ENCODE measurements at places on chromosomes 7 and 10.

DNA sequence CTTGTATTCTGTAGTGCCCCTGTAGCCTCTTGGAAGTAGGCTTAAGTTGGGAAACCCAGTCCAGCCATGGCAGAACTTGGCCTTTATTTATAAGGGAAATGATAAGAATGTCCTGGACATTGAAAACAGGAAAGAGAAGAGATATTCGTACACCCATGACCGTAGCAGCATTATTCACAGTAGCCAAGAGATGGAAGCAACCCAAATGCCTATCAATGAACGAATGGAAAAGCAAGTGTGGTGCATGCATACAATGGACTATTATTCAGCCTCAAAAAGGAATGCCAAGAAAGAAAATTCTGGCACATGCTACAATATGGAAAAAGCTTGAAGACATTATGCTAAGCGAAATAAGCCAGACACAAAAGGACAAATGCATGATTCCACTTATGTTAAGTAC lies 315.3 kb downstream of the CXCL12 start:
- no peak for DNase-seq

DNA sequence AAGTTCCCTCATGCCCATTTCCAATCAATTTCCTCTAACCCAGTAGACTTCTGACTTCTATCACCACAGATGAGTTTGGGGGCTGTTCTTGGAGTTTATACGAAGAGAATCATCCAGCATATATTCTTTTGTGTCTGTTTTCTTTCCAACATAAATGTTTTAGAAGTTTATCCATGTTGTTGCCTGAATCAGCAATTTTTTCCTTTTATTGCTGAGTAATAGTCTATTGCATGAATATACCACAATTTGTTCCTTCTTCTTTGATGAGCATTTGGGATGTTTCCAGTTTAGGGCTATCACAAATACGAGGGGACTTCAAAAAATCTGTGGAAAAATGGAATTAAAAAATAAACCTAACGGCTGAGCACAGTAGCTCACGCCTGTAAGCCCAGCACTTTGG lies 26.2 kb downstream of the COPG2 start:
- DNase-seq = no peak

- no peak for DNase-seq
Measured at GRCh38 chr7:112790586-112791003, 402 bp upstream of the TMEM168 start.

DNA sequence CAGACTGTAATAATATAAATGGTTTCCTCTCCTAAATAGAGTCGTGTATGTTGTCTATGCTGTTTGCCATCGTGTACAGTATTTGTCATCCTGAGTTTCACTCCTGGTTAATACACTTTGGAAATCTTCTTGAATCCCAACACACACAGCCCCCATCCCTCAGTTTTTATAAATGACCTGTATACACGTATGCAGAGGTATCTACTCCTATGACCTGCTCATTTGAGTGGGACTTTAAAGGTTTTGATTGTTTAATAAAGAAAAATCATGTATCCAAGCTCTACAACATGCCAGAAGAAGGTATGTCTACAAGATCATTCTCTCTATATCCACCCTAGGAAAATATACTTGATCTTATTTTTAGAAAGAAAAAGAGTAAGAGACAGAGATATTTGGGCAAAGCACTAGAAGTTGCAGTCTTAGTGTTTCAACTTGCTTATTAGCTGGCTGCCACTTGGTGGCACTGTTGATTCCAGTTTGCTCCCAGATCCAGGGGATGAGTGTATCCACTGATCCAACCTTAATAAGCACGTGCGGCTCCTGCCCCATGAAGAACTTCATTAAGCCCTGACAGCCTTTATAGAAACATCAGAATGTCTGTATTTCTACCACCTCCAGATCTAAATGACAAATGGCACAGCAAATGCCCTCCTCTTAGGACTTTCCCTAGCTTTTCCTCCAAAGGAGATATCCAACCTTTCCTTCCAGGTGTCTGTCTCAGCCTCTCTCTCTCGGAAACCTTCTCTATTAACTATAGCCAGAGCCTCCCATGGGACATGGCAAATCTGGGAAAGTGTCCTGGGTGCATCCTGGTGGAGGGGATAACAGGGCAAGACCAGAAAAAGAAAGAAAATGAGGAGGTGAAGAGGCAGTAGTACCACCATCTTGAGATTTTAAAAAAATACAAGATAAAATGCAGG lies 181.6 kb upstream of the NEBL start:
- DNase-seq = peak; percentile 73

- DNase-seq = no peak
Measured at GRCh38 chr10:121058082-121058481, 206.9 kb downstream of the WDR11 start.

GRCh38 chr10:70771311-70772194 lies 13.6 kb downstream of the TBATA start:
- peak; percentile 3 for DNase-seq

DNA sequence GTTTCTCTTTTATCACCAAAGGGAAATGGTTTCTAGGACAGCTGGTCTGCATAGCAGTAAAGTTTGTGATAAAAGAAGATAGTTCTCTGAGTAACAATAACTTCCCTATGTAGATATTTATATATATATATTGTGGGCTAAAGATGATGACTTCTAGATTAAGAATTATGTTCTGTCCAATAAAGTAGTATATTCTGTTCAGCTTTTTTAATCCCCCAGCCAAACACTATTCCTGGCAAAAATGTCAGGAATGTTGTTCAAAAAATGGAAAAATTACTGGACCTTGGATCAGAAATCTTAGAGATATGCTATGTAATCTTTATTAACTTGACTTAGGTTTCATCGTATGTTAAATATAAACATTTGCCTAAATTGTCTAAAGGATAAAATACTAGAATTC lies 136.3 kb upstream of the GNAI1 start:
- no peak for DNase-seq

DNA sequence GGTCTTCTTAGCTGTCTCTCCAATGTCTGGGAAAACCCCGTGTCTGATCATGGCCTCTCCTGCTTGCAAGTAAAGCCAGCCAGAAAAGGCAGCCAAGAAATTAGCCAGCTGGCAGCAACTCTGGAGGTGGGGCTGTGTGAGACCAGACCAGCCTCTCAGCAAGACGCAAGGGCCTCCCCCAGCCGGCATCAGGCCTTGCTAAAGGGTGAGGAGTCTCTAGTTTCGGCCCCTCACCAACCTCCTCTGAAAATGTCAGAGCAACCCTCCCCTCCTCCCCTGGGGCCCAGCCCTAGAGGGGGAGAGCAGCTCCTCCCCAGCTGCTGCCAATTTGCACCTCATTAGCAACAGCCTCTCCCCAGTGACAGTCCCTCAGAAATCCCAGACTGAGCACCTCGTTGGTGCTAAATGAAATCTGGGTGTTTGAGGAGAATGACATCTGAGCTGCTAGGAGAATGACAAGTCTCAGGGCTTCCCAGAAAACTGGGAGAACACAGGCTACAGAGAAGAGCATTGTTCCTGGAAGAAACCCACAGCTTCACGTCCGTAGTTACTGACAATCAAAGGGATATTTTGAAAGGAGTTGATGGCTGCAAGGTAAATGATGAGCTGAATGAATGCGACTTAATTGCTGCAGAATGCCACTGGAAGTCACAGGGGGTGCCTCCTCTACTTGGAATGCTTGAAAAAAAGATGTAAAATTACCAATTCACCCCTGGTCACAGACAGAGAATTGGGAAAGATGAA lies 25.9 kb downstream of the DGKI start:
- peak; percentile 62 for DNase-seq

- no peak for DNase-seq
Measured at GRCh38 chr10:86613905-86614304, 40.4 kb upstream of the OPN4 start.

DNA sequence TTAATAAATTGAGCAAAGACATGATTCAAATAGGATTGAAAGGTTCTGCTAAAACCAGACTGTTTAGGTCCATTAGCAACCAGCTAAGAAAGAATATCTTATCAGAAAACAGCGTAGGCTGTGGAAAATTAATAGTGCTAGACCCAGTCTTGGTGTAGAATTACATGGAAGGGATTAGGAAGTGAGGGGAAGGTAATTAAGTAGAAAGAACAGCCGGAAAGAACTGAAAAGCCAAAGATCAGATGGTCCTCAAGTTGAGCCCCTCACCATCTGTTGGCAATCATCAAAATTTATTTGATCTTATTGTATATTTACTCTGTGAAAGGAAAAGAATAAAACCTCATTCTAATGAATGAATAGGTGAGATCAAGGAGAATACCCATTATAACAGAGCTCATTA lies 50.1 kb downstream of the COL1A2 start:
- DNase-seq = peak; percentile 43

DNA sequence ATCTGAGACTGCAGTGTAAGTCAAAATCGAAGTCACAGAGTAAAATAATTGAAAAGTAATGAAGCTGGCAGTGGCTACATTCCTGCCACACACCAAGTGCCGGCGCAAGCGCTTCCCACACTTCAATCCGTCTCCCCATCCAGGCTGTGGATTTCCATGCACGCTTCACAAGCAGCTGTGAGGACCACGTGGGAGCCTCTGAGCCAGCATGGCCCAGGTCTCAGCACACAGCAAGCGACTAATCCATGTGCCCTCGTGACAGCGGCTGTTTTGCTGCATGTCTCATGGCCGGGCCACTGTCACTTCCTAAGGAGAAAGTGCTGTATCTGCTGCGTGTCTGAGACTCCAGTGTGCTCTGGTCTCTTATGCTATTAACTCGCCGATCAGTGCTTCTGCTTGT lies 566.9 kb downstream of the DNAJB6 start:
- DNase-seq = no peak

- DNase-seq = no peak
Measured at GRCh38 chr10:73843261-73843660, 31.1 kb downstream of the CAMK2G start.

DNA sequence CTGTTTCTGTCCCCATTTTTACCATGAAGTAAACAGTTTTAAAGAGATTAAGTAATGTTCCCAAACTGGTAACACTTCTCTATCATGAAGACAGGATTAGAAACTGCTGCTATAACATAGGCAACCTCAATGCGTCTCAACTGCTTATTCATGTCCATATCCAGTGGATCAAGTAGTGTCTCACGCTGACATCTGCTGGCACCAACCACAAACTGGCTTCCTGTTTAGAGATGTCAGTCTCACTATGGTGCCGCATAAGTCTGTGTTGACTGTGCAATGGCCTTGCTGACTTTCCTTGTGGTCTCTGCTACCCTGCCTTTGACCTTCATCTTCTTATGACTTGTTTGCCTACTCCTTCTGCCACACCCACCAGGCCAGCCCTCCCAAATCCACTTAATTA lies 369.6 kb upstream of the DPP6 start:
- no peak for DNase-seq

DNA sequence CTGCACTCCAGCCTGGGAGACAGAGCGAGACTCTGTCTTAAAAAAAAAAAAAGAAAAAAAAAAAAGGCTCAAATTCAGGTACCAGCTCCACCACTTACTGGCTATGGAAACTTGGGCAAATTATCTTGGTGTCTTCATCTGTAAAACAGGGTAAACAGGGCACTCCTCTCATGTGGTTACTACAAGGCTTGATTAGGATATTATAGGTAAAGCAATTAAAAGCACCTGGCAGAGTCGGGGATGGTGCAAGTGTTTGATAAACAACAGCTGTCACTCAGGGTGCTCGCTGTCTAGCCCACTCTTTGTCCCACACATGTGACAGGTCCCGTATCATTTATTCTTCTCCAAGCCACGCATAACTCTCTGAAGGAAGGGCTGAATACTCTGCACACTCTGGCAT lies 96.9 kb downstream of the SORBS1 start:
- DNase-seq = no peak

DNA sequence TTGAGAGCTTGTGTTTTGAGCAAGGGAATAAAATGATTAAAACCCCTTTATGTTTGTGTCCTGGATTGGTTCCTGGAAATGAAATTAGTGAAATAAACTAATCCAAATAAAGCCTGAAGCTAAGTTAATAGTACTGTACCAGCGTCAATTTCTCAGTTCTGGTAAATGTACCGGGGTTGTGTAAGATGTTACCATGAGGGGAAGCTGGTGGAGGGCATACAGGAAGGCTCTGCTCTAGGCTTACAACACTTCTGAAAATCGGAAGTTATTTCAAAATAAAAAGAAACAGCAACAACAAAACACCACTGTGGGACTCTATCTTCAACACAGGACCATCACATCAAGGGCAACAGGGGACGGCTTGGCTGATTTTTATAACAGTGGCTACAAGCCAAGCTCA lies 257.0 kb downstream of the CREB5 start:
- no peak for DNase-seq

- DNase-seq = no peak
Measured at GRCh38 chr7:14973712-14974428, 71.3 kb upstream of the DGKB start.
